ENCODE measurements at places on chromosomes 12 and 14.

GRCh38 chr12:8904665-8905064 lies 9.6 kb upstream of the PHC1 start:
- DNase-seq = no peak

- no peak for DNase-seq
These were observed 7.6 kb downstream of the TECPR2 start for GRCh38 chr14:102370305-102370809.

- no peak for DNase-seq
These were observed 365.9 kb upstream of the NOVA1 start for GRCh38 chr14:26963711-26964110.

DNA sequence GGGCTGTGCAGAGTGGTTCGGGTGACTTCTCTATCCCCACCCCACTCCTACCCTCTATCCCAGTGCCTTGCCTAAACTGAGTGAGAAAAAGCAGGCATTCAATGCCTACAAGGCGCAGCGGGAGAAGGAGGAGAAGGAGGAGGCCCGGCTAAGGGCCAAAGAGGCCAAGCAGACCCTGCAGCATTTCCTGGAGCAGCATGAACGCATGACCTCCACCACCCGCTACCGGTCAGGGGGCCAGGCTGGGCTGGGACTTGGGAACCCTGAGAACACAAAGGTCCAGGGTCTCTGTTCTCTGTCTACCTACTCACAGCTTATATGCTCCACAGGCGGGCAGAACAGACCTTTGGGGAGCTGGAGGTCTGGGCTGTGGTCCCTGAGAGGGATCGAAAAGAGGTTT lies 11.7 kb downstream of the PRPF40B start:
- DNase-seq = no peak

DNA sequence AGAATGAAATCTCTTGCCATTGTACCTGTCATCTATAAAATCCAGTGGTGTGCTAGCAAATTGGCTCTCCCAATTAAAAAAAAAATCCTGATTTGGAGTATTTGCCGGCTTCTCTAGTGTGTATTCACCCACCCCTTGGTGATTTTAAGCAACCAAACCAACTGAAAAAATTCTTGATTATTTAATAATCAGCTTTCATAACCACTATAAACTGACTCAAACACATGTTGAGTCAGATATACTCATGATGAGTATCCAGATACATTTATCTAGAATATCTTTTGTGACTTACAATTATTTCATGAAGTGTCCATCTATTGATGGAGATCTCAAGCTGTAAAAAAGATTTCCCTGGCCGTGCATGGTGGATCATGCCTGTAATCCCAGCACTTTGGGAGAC lies 205.4 kb downstream of the RASSF9 start:
- no peak for DNase-seq

GRCh38 chr12:59396919-59397318 lies 198.9 kb upstream of the SLC16A7 start:
- DNase-seq = no peak

- DNase-seq = no peak
These were observed 52.1 kb downstream of the DUSP16 start for GRCh38 chr12:12510551-12510950.

DNA sequence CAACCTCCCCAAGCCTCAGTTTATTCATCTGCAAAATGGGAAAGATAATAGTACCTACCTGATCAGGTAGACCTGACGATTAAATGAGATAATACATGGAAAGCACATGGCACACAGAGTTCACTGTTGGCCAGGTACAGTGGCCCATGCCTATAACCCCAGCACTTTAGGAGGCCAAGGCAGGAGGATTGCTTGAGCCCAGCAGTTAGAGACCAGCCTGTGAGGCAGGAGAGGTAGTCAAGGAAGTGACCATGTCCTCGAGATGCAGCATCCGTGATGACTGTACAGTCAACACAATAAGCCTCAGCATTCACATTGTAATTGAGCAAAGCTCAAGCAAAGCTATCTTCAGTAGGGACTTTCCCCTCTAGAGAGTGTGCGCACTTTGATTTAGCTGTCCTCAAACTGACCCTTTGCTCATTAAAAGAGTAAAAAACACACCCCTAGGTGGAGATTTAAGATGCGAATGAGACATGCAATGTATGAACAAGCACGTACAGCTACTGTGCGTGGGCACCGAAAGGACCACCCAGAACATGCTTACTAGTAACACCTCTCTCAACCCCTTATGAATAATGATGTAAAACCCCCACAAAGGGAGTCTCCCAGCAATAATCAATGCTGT lies 9.9 kb downstream of the ISCU start:
- no peak for DNase-seq

GRCh38 chr14:31788340-31788739 lies 227.1 kb downstream of the NUBPL start:
- DNase-seq = no peak

- DNase-seq = no peak
These were observed 52.5 kb downstream of the MRPL42 start for GRCh38 chr12:93519859-93520258.

GRCh38 chr14:90062822-90063539 lies 1.2 kb downstream of the KCNK13 start:
- no peak for DNase-seq

- no peak for DNase-seq
These were observed 65.8 kb upstream of the TMPO start for GRCh38 chr12:98449584-98449983.

Data from stimulated activated CD4-positive, alpha-beta T cell treated with anti-CD3 and anti-CD28 coated beads, Interleukin-15, amount 100 ng/mL, for 24 hours (primary cell).